Panc1 (cell line): ENCODE measurements at places on chromosomes 11 and 22. TPM values are rescaled to one million over a fixed set of nuclear protein-coding genes. Genes with fewer than 3 reads are reported as not detected.

DNA sequence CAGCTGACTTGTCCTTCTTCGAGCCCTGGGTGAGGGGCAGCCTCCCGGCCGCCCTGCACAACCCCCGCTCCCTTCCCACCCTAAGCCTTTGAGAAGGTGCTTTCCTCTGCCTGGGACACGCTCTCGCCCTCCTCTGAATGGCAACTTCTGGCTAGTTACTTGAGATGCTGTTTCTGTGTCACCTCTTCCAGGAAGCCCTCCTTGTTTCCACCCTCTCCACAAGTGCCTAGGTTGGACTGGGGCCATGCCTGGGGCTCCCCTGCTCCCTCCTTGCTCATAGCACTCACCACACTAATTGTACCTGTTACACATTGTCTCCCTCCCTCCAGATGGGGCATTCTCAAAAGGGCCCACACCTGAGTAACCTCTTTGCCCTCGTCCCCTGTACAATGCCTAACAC, 72.2 kb downstream of the SCUBE1 start:
- no peak for DNase-seq
- H3K36me3 ChIP-seq: no peaks in the 10 kb centered on the region
- no peak overlapping the region for H3K27ac ChIP-seq

LMNTD2 gene
- 21.8 TPM for total RNA-seq

TRIM48 gene
- total RNA-seq: not detected

DNA sequence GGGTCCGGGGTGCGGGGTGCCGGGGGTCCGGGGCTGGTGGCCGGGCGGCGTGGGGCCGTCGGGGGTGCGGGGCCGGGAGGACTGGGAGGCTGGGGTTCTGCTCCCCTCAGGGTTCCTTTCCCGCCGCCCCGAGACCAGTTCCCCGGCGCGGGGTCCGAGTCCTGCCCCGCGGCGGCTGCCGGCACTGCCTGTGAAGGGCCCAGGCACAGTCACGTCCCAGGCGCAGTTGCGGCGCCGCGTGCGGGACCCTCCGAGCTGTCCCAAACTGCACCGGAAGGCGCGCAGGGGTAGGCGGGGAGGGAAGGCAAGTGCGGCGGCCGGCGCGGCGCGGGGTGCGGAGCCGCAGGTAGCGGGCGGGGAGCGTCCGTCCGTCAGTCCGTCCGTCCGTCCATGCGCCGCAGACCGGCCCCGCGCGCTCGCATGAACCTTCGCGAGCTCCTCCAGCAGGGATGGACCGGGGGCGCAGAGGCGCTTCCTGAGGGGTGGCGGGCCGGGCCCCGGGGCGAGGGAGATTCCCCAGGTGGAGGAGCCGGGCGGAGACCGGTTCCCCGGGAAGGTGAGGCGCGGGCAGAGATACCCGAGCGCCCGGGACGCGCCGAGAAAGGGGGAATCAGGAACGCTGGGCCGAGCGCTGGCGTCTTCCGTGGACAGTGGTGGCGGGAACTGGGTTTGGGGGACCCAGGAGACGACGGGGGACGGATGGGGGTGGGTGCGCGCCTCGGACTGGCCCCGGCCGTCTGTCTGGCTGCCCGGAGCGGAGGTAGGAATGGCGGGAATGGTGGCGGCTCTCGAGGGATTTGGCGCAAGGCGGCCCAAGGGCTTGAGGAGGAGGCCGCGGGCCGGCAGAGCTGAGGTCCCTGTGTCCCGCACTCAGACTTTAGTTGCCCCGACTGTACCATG, 3.1 kb upstream of the ADORA2A start:
- peak overlapping the region; percentile 45 for H3K4me3 ChIP-seq
- peaks cover 14% of the 10 kb centered on the region for H3K4me1 ChIP-seq
- H3K27me3 ChIP-seq: no peaks in the 10 kb centered on the region
- no peak for DNase-seq
- no peak overlapping the region for H3K27ac ChIP-seq

GLB1L2 gene
- 10.4 TPM for total RNA-seq

GRCh38 chr11:101195294-101195693, 65.7 kb upstream of the PGR start:
- no peaks in the 10 kb centered on the region for H3K4me1 ChIP-seq
- DNase-seq: no peak
- no peaks in the 10 kb centered on the region; the same call in 1 of the 2 replicates for H3K36me3 ChIP-seq
- H3K27ac ChIP-seq: no peak overlapping the region
- no peak overlapping the region for H3K4me3 ChIP-seq

- DNase-seq: no peak
- no peak overlapping the region for H3K27ac ChIP-seq
- no peaks in the 10 kb centered on the region for H3K36me3 ChIP-seq
- H3K4me1 ChIP-seq: no peaks in the 10 kb centered on the region
Measured at GRCh38 chr11:110837603-110838002, 125.4 kb upstream of the ARHGAP20 start.
